ENCODE measurements at places on chromosomes 16 and 17.

GRCh38 chr16:85479972-85480726, 133.0 kb upstream of the GSE1 start:
- peak; percentile 61 for DNase-seq

- no peak for DNase-seq
Measured at GRCh38 chr17:77480199-77480508, 339.4 kb downstream of the SEC14L1 start.

GRCh38 chr17:19408346-19408710, 2.7 kb upstream of the RNF112 start:
- no peak for DNase-seq

GRCh38 chr17:28926786-28927185, 23.9 kb upstream of the DHRS13 start:
- no peak for DNase-seq

- peak; percentile 5 for DNase-seq
Measured at GRCh38 chr17:75457047-75457654, 716 bp downstream of the TMEM94 start.

DNA sequence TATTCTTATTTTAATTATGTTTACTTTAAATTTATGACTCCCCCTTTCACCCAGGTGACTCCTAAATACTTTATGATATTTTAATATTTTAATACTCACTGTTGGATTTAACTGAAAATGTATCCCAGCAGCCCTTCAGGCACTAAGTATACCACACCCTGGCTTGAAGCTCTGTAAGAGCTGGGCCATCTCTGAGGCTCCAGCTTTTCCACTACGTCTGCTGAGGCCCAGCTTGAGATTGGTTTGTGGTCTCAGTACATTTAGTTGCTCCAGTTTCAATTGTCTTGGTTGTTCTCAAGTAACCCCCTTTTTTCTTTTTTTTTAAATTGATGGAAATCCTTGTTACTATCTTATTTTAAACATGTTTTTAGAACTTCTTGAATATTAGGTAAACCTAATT, 27.0 kb upstream of the CAPNS2 start:
- no peak for DNase-seq

GRCh38 chr17:20092261-20092867, 83.2 kb downstream of the SPECC1 start:
- DNase-seq = peak; percentile 42

DNA sequence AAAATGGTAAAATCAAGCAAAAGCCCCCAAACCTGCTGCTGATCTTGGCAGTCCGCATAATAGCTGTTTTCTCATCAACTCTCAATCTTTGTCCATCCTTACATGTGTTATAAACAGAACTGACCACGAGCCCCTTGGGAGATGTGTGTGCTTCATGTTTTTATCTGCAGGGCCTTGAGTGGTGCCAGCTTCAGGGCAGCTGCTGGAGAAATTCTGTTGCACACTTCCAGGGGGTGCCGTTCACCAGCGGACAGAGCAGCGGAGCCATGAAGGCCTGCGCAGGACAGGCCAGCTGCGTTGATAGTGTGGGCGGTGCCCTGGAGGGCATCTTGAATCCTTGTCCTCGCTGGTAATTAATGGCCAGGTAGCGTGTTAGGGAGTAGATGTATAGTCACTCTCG, 20.1 kb downstream of the MPRIP start:
- DNase-seq = no peak
